HepG2 (cell line): ENCODE measurements at places on chromosomes 11 and 22. TPM values are rescaled to one million over a fixed set of nuclear protein-coding genes. Genes with fewer than 3 reads are reported as not detected.

Gene SLC35C1
- 6.1 and 7.0 TPM in 2 replicates for total RNA-seq

Gene JAML
- total RNA-seq, result 3.3 and 3.8 TPM in 2 replicates

Gene TSPAN32
- total RNA-seq, result 0.09 TPM in 1 of 2 replicates, not detected in the other

Gene CAT
- total RNA-seq, result 136 and 180 TPM in 2 replicates

Gene POTEH
- not detected in 2 replicates for total RNA-seq

Gene APOA5
- total RNA-seq, result 21.9 and 49.1 TPM in 2 replicates

Gene CD82
- not detected in 2 replicates for total RNA-seq

Gene HSPB2
- not detected in 2 replicates for total RNA-seq

Gene LRRC10B
- not detected in 2 replicates for total RNA-seq

Gene CABP4
- total RNA-seq, result not detected in 2 replicates

Gene MIOX
- 1.2 and 1.5 TPM in 2 replicates for total RNA-seq

Gene POGLUT3
- 17.2 and 22.0 TPM in 2 replicates for total RNA-seq

Gene KLHL35
- total RNA-seq, result not detected in 2 replicates

Gene OR10A2
- total RNA-seq, result not detected in 2 replicates

Gene SLC25A18
- total RNA-seq, result 0.75 and 0.86 TPM in 2 replicates

Gene MS4A2
- not detected in 2 replicates for total RNA-seq

Gene SEC14L6
- 0.09 and 0.11 TPM in 2 replicates for total RNA-seq

Gene DNAJB7
- not detected in 2 replicates for total RNA-seq

Gene CEND1
- not detected in 2 replicates for total RNA-seq

Gene NELL1
- total RNA-seq, result not detected in 2 replicates

Gene ANO9
- total RNA-seq, result 1.5 and 8.9 TPM in 2 replicates

Gene MISFA
- total RNA-seq, result 4.8 and 5.4 TPM in 2 replicates

Gene PLEKHA7
- total RNA-seq, result 13.1 and 17.5 TPM in 2 replicates

Gene ARHGEF12
- 54.4 and 72.2 TPM in 2 replicates for total RNA-seq

Gene EMID1
- total RNA-seq, result 0.21 and 0.82 TPM in 2 replicates

Gene SLC17A6
- total RNA-seq, result not detected in 2 replicates

Gene NPAS4
- not detected in 2 replicates for total RNA-seq

Gene OSM
- not detected in 2 replicates for total RNA-seq

Gene RAB38
- 0.13 TPM in 1 of 2 replicates, not detected in the other for total RNA-seq
